ENCODE measurements at places on chromosomes 11 and 22.

- no peak for DNase-seq
Measured at GRCh38 chr22:25848954-25849353, 107.0 kb downstream of the MYO18B start.

DNA sequence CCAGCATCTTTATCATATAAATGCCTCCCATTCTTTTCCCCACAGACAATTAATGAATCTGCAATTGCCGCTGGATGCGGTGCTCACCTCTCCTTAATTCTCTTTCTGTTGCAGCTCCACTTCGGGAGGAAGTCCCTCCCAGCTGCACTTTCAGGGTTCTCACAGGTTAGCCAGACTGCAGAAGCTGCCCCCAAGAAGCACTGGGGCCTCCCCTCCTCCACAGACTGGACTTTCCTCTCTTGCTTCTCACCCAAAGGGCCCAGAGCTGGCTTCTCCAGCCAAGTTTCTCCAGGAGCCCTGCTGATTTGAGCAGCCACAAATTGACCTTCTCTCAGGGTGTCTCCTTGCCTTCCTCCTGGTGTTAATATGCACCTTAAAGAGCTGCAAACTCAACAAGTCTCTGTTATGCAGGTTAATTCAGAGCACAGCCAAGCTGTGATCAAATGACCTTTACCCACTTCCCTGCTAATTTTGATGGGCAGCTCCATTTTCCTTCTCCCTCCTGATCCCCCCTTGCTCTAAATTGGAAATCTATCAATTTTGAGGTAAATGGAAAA, 298.9 kb downstream of the BUD13 start:
- DNase-seq = no peak

DNA sequence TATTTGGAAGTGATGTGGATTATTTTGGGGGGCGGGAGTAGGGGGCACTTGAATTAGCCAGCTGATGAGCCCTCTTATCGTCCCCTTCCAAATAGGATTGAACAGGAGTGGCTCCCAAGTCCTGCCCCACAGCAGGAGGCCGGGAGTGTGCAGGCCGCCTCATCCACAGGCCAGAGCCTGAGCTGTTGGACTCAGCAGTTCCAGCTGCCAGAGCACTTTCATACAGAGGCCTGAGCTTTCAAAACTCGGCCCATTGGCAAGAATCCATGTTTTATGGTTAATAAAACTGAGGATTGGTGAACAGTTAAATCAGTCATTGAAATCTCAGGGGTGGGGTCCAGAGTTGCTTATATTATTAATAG, 9.6 kb downstream of the FAM118A start:
- no peak for DNase-seq

GRCh38 chr22:11066458-11067285, 4461.3 kb upstream of the OR11H1 start:
- no peak for DNase-seq
